Fibroblast of skin of scalp (primary cell): ENCODE measurements at places on chromosomes 5 and 9.

DNA sequence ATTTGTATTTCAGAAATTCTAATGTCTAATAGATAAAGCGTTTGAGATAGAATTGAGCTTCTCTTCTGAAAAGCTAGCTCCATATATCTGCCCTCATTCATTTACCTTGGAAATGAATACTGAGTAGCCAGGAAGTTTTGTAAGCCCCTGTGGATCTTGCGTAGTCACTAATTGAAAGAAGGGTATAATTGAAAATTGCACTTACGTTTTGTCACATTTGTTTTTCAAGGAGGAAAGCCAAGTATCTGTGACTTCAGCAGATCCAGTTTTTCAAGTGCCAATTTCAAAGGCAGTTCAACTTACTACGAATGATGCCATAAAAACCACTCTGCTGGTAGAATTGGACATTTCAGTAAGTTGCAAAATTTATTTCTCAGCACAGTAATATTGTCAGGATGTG is 14.0 kb downstream of the MTRR start:
- no peak for DNase-seq

GRCh38 chr5:14270209-14270702 is 127.1 kb downstream of the TRIO start:
- peak; percentile 85 for DNase-seq

GRCh38 chr5:111830333-111830732 is 73.3 kb upstream of the NREP start:
- DNase-seq, result peak; percentile 89

GRCh38 chr5:176596689-176597416 is 13.1 kb downstream of the GPRIN1 start:
- DNase-seq, result peak; percentile 31

GRCh38 chr5:65446682-65447081 is 35.0 kb downstream of the ADAMTS6 start:
- DNase-seq, result peak; percentile 30

GRCh38 chr5:97046270-97046982 is 96.0 kb downstream of the LIX1 start:
- DNase-seq, result peak; percentile 40

DNA sequence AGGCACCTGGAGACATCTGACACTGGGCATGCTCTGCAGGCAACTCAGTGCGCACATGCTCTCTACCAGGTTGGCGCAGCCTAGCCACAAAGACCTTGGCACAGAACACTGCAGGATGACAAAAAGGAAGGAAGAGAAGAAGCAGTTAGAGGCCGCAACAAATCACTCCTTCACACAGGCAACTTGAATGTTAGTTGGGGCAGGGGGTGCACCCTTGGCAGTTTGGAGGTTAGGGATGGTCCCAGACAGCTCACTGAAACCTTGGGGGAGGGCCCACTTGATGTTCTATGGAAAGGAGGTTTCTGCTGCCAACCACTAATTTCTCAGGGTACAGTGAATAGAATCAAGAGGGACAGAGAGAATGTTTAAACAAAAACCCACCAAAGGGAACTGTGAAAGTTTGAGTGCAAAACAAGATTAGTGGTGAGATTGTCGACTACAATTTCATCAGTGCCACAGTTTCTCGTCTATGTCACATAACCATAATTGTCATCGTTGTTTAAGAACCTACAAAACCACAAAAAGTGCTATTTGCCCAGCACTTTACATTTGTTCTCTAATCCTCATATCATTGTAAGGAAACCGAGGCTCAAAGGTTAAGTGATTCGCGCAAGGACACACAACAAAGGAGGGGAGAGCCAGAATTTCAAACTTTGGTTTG is 48.7 kb downstream of the FBXW11 start:
- DNase-seq, result no peak

GRCh38 chr5:40405996-40406740 is 273.5 kb upstream of the PTGER4 start:
- no peak for DNase-seq

DNA sequence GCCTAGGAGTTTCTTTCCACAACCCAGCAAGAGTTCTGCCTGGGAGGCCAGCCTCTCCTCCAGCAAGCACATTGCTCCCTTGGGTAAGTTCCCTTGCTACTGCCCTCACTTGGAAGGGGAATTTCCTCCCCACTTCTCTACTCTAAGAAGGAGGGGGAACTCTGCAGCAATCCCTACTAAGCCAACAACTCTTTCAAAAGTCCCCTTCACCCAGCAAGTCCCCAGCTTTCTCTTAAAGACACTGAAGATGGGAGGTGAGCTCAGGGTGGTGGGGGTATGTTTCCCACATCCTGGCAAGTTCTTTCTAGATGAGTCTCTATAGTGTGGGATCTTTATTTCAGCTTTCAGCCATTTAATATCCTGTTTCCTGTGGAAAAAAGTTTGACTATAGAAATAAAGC is 49.0 kb downstream of the PDE8B start:
- no peak for DNase-seq

- DNase-seq, result peak; percentile 8
These were observed 273.7 kb upstream of the PIK3R1 start for GRCh38 chr5:67941614-67942401.

GRCh38 chr9:110157823-110158664 is 49.9 kb downstream of the C9orf152 start:
- DNase-seq, result no peak

GRCh38 chr5:40628407-40628806 is 51.3 kb upstream of the PTGER4 start:
- no peak for DNase-seq

DNA sequence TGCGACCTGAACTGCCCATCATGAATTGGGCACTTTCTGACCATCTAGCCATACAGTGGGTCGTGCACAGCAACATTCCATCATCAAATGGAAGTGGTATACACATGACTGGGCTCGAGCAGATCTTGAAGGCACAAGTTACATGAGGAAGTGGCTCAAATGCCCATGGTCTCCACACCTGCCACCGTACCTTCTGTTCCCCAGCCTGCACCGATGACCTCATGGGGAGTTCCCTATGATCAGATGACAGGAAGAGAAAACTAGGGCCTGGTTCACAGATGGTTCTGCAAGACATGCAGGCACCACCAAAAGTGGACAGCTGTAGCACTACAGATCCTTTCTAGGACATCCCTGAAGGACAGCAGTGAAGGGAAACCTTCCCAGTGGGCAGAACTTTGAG is 21.8 kb downstream of the MTMR12 start:
- no peak for DNase-seq

DNA sequence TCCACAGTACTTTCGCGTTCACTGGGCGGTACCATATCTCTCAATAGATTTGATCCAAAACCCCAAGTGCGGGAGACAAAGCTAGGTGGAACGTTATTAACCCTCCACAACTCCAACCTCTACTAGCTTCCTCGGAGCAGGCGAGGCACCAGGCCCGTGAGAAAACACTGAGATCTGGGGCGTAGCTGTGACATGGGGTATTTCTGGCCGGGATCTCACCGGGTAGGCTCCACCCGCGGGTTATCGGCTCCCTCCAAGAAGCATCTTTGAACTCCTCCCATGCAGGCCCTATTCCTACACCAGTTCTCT is 350 bp upstream of the SLC25A46 start:
- DNase-seq, result no peak

GRCh38 chr5:77321793-77322394 is 111.4 kb downstream of the PDE8B start:
- no peak for DNase-seq

- no peak for DNase-seq
These were observed 23.0 kb downstream of the SMIM15 start for GRCh38 chr5:61139094-61139873.

DNA sequence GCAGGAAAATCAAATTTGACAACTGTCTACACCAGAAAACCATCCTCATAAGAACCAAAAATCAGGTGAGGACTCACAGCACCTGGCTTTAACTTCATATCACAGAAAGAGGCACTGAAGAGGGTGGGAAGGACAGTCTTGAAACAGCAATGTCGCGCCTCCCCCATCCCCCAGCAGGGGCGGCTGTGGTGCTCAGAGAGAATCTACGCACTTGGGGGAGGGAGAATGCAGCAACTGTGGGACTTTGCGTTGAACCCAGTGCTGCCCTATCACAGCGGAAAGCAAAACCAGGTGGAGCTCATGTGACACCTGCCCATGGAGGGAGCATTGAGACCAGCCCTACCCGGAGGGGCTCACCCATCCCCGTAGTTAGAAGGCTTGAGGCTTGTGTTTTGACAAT is 191.8 kb downstream of the MSX2 start:
- DNase-seq, result no peak

- peak; percentile 61 for DNase-seq
These were observed 27.5 kb downstream of the FSD1L start for GRCh38 chr9:105475302-105475701.

- no peak for DNase-seq
These were observed 158.5 kb downstream of the TRPM3 start for GRCh38 chr9:70962761-70963440.

DNA sequence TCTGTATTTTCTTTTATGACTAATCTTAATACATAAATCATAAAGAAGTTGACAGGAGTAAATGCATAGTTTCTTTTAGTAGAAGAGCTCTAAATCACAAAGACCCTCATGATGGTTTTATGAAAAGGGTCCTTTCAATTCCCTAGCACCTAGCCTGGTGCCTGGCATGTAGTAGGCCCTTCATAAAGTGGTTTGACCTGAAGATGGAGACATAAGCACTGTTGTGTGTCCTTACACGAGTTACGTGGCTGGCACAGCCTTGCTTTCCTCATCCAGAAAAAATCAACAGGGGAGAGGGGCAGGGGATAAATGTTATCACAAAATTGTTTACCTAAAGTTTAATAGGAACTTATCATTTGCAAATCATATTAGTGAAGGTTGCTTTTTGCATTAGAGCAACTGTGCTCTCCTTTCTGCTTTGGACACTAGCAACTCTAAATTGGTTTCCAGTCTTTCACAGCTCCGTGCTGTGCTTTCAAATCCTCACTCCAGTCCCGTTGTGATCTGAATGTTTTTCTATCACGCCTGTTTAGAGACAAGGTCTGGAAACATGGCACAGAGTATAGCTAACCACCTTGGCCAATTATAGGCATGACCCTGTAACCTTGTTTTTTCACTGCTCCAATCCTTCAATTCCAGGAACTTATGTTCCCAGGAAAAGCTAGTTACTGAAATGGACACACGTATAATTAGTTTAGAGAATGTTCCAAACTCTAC is 55.7 kb downstream of the ARL15 start:
- DNase-seq, result peak; percentile 9

DNA sequence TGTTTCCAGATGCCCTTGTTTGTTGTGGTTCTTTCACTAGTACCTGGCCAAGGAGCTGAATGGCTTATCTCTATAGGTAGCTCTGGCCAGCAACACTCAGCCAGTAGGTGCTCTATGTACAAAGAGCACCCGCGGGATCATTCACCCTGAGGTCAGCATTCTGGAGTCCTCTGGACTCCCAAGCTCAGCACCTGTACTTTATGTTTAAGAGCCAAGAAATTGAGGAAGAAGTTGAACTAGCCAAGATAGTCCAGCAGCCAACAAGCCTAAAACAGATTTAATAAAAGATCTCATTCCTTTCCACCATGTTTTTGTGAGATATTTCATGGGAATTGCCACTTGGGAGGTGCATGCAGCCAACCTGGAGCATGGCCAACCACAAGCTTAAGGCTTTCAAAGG is 242.6 kb upstream of the PAPPA start:
- DNase-seq, result no peak

DNA sequence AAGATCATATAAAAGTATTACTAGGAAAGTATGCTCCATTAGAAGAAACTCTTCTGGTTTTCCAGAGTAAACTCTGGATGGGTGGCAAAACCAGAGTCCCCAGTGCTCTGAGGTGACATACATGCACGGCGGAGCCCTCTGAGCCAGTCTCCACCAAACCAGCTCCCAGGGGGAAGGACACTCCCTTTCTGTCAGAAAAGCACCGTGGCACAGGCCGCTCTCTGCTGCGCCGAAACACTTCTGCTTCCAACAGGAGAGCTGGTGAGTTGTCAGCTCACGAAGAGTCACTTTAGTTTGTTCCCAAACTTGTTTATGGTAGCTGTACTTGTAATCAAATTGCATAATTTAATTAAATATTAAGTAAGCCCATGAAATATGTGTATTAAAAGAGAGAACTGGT is 184.6 kb downstream of the CDK5RAP2 start:
- no peak for DNase-seq
